HFFc6 (cell line): ENCODE measurements at places on chromosomes 7 and 10. TPM values are rescaled to one million over a fixed set of nuclear protein-coding genes. Genes with fewer than 3 reads are reported as not detected.
A peak's percentile ranks its signal among the peaks of the same experiment; 100 is the strongest.

DNA sequence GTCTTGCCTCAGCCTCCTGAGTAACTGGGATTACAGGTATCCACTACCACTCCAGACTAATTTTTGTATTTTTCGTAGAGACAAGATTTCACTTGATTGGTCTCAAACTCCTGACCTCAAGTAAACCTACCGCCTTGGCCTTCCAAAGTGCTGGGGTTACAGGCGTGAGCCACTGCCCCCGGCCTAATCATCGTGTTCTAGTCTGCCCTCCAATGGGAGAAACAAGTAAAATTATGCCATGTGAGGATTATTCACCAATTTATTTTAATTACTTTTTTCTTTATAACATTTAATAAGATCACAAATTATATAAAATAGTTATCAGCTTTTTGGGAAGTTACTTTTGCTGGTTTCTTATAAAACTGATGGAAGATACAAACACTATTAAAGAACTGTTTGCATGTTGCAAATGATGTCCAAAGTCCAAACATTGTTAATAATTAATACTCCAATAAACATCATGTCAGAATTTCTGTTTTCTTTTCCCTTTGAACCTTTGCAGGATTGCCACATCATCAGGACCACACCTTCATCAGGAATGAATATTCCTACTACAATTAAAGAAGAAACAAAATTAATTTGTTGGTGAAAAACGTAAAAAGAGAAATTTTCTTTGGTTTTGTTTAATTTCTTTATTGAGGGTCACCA is 786 bp upstream of the AKR1C4 start:
- H3K4me1 ChIP-seq, result no peaks in the 10 kb centered on the region
- H3K27ac ChIP-seq, result no peak overlapping the region
- H3K27me3 ChIP-seq, result peaks cover 5% of the 10 kb centered on the region; the same call in 1 of the 2 replicates
- no peaks in the 10 kb centered on the region for H3K36me3 ChIP-seq
- H3K4me3 ChIP-seq, result no peak overlapping the region

DNA sequence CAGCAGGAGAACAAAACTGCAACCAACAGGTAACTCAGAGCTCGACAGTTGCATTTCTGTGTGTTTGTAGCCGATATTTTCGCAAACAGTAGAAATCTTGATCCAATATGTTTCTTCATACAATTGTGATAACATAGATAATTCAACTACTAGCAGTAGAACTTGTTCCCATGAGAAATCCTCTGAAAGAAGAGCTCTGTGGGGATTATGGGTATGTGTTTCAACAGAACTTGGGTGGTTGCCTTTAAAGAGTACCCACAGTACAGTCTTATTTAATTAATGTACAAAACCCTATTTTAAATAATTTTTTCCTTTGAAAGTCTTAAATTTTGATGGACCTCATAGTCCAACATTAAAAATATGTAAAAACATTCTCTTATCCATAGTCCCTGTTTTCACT is 266.1 kb downstream of the PARD3 start:
- H3K27ac ChIP-seq, result no peak overlapping the region
- no peaks in the 10 kb centered on the region; the same call in 1 of the 2 replicates for H3K27me3 ChIP-seq

DNA sequence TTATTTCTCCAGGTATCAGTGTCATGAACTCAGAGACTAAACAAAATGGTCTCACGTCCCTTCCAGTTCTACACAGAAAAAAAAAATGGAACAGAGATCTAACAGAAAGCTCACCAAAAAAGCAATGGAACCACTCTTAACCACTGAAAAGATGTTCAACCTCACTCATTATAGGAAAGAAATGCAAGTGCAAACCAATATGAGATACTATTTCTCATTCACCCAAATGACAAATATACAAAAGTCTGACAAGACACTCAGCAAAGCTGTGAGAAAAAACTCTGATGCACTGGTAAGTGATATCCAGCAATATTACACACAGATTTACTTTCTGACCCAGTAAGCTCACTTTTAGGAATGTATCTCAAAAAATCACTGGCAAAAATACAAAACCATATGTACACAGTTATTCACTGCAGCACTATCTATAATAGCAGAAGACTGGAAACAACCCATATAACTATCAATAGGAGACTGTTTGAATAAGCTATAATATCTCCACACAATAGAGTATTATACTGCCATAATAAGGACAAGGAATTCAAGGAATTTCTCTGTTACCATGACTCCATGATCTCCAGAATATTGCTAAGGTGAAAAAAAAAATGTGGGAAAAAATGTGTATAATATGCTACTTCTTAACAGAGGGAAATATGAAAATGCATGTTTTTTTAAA is 36.6 kb downstream of the ABI1 start:
- no peak overlapping the region for H3K4me3 ChIP-seq
- no peaks in the 10 kb centered on the region; the same call in 1 of the 2 replicates for H3K27me3 ChIP-seq
- H3K27ac ChIP-seq, result no peak overlapping the region
- peaks cover 9% of the 10 kb centered on the region; the same call in 1 of the 2 replicates for H3K4me1 ChIP-seq

COMMD3 gene
- 39.5 to 47.6 TPM (median 44.8 TPM) in 3 replicates for total RNA-seq

SFMBT2 gene
- total RNA-seq, result 0.05 to 0.12 TPM (median 0.05 TPM) in 3 replicates

DNA sequence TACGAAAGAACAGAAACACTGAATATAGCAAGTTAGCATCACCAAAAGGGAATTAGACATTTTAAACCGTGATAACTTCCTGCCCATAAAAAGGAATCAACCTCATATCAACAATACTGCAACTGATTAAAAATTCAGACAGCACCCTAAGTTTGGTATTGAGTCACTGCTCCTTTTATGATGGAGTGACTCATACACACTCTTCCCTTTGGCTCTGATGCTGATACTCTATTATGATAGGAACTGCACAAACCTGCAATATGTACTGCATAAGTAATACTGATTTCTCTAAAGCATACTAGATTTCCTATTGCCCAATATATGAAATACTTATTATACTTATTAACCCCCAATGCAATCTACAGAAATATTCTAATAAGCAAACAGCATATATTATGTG is 118.7 kb downstream of the PARD3 start:
- H3K27me3 ChIP-seq, result no peaks in the 10 kb centered on the region; the same call in none of the 2 replicates
- DNase-seq, result peak; percentile 75
- peaks cover 17% of the 10 kb centered on the region for H3K36me3 ChIP-seq
- H3K4me1 ChIP-seq, result peaks cover 60% of the 10 kb centered on the region

DNA sequence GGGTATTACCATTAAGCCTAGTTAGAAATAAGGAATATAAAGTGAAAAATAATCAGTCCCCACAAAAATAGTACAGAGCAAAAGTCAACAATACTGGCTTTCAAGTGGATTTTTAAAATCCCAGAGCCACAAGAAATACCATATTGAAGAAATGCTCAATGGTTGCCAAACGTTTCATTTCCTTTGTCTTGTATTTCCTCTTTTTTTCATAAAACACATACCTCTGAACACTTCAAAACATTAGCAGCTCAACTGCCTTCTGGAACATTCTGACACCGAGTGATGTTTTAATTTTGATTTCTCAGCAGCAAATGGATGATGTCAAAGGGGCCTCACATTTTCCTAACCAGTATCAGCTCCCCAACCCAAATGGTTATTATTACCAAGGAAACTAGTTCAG is 10.5 kb downstream of the NOD1 start:
- H3K27me3 ChIP-seq, result peaks cover 2% of the 10 kb centered on the region
- H3K4me1 ChIP-seq, result peaks cover 73% of the 10 kb centered on the region
- no peak overlapping the region for H3K4me3 ChIP-seq

DNA sequence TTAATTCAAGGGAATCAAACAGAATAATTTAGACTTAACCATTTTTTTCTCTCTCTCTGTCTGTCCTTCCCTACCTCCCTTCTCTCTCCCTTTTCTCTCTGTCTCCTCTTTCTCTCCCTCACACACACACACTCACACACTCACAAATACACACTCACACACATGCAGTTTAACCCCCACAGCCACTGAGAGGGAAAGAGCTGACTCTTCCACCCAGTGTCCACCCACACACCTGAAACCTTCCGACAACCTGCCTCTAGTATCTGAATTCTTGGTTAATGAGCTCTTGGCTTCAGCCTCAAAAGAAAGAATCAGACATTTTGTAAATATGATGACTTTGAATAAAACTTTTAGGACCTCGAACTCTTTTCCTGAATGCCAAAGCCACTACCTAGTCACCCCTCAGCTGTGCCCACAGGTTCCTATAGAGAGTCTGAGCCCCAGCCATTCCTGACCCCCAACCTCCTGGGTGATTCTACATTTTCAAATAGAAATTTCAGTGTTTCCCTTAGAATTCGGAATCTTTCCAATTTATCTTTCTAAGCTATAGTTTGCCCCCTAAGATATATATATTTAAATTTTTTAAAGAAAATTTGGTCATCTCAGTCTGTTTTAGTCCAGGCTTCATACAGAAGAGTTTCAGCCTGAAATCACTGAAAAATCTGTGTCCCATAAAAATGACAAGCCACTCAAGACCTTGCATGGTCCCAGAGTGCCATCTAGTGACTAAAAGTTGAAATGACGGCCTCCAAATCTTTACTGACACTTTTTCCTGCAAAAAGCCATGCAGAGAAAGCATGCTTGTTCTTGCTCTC is 202.8 kb downstream of the IPMK start:
- H3K36me3 ChIP-seq, result no peaks in the 10 kb centered on the region
- H3K4me3 ChIP-seq, result peak overlapping the region; percentile 63
- peaks cover 25% of the 10 kb centered on the region for H3K27me3 ChIP-seq
- peaks cover 30% of the 10 kb centered on the region for H3K4me1 ChIP-seq
- H3K27ac ChIP-seq, result no peak overlapping the region
- DNase-seq, result peak; percentile 45

DNA sequence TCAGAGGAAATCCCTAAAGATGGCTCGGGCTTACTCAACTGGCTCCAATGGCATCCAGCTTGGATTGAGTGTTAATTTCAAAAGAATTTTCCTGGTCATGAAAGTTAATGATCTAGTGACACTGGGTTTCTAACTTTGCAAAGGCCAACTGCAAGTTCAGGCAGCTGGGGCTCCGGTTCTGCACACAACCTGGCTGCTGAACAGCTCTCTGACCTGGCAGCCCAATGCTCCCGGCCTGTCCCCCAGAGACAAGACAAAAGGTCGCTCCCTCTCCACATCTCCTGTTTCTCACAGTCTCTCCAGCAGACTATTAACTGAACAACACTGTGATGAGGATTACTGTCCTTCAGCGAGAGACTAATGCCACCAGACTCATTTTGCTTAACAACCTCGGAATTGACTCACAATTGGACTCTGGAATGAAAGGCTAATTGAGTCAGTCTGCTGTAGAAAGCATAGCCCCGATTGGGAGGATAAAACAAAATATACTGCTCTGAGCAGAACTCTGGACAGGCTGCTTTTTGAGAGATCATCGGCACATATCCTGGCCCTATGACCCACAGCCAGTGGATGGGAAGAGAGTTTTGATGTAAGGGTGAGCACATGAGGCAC is 174.5 kb downstream of the GFRA1 start:
- no peak overlapping the region for H3K27ac ChIP-seq
- H3K4me3 ChIP-seq, result no peak overlapping the region
- DNase-seq, result no peak

DNA sequence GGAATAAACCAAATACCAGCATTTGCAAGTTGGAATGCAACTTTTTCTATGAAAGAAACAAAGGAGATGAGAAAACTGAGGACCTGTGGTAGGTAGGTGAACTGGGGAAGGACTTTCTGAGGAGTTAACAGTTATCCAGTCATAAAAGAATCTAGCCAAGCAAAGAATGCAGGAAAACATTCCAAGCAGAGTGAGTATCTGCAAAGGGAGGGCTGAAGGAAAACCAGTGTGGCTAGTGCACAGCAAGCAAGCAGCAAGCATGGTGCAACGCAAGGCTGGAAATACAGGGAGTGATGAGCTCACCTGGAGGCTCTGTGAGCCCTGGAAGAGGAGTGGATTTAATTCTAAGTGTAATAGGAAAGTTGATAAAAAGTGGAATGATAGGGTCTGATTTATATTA is 44.0 kb downstream of the RTKN2 start:
- no peak overlapping the region for H3K4me3 ChIP-seq
- DNase-seq, result peak; percentile 59
- peaks cover 39% of the 10 kb centered on the region for H3K4me1 ChIP-seq
- peaks cover 6% of the 10 kb centered on the region; the same call in 1 of the 2 replicates for H3K36me3 ChIP-seq
- H3K27ac ChIP-seq, result peak overlapping the region; percentile 38
- peaks cover 2% of the 10 kb centered on the region; the same call in 1 of the 2 replicates for H3K27me3 ChIP-seq

GRCh38 chr7:157738066-157738460 is 401.3 kb downstream of the DNAJB6 start:
- no peaks in the 10 kb centered on the region for H3K4me1 ChIP-seq
- H3K4me3 ChIP-seq, result no peak overlapping the region
- no peak overlapping the region for H3K27ac ChIP-seq
- peaks cover 3% of the 10 kb centered on the region; the same call in 1 of the 2 replicates for H3K27me3 ChIP-seq

VWC2 gene
- not detected in 3 replicates for total RNA-seq

SFRP5 gene
- total RNA-seq, result not detected in 3 replicates

GRCh38 chr7:135164357-135165061 is 6.0 kb downstream of the CYREN start:
- DNase-seq, result no peak
- H3K4me1 ChIP-seq, result peaks cover 42% of the 10 kb centered on the region
- no peak overlapping the region for H3K27ac ChIP-seq
- H3K4me3 ChIP-seq, result no peak overlapping the region

- DNase-seq, result no peak
- peaks cover 47% of the 10 kb centered on the region for H3K4me1 ChIP-seq
- H3K27ac ChIP-seq, result peak overlapping the region; percentile 62
These were observed 17.1 kb downstream of the URGCP start for GRCh38 chr7:43888993-43889945.

DNA sequence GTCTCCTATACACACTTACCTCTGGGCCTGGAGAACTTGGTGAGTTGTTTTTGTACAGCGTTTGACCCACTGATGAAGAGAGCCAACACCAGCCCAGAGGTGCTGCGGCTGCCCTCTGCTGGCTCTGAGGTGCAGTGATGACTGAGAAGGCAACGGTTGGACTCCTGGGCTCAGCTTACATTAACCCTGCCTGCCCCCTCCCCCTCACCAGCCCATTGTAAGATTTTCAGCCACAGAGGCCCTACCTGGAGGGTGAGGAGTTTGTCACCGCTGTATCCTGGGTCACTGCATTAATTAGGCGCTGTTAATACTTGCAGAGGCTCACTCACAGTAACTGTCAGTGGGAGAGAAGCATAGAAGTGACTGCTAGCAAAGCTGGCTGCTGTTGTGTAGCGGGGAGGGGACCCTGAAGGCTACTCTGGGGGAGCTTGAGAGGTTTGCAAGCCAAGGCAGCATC is 19.0 kb upstream of the ANKRD2 start:
- no peak overlapping the region for H3K4me3 ChIP-seq
- peaks cover 29% of the 10 kb centered on the region for H3K4me1 ChIP-seq
- no peaks in the 10 kb centered on the region for H3K27me3 ChIP-seq
- peak; percentile 66 for DNase-seq

GRCh38 chr7:141464551-141464950 is 86.7 kb upstream of the AGK start:
- DNase-seq, result no peak
- peaks cover 4% of the 10 kb centered on the region; the same call in 1 of the 2 replicates for H3K27me3 ChIP-seq
- H3K4me1 ChIP-seq, result peaks cover 43% of the 10 kb centered on the region; the same call in 1 of the 2 replicates

DNA sequence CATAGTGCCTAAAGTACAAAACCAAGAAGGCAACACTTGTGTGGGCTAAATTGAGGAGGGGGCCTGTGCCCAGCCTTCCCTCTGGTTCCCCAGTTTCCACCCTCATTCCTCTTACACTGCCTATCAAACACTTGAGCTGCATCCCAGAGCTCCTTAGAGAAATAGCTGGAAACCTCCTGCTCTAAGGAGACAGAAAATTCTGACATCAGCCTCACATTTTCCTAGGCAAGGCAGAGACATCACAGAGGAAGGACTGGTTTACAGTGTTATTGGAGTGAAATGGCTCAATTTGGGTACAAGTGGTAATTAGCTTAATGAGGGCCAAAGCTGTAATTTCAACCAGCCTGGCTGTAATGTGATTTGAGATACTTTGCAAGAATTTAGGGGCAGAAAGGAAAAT is 192.3 kb upstream of the AOAH start:
- H3K36me3 ChIP-seq, result no peaks in the 10 kb centered on the region
- no peak for DNase-seq
- no peaks in the 10 kb centered on the region for H3K4me1 ChIP-seq
- H3K27me3 ChIP-seq, result peaks cover 2% of the 10 kb centered on the region; the same call in 1 of the 2 replicates
- H3K4me3 ChIP-seq, result no peak overlapping the region
- no peak overlapping the region for H3K27ac ChIP-seq

GRCh38 chr7:26714438-26714837 is 150.0 kb downstream of the SKAP2 start:
- H3K4me1 ChIP-seq, result no peaks in the 10 kb centered on the region
- H3K4me3 ChIP-seq, result no peak overlapping the region
- DNase-seq, result no peak
- H3K27ac ChIP-seq, result no peak overlapping the region
